Bronchial epithelial cell (primary cell): ENCODE measurements at places on chromosomes 3 and 15. TPM values are rescaled to one million over a fixed set of nuclear protein-coding genes. Genes with fewer than 3 reads are reported as not detected.

- no peak for DNase-seq
Measured at GRCh38 chr15:47135267-47135666, 582.0 kb upstream of the SEMA6D start.

- no peak for DNase-seq
Measured at GRCh38 chr3:182739619-182740018, 53.7 kb upstream of the ATP11B start.

- no peak for DNase-seq
Measured at GRCh38 chr3:41985018-41985417, 23.1 kb upstream of the ULK4 start.

DNA sequence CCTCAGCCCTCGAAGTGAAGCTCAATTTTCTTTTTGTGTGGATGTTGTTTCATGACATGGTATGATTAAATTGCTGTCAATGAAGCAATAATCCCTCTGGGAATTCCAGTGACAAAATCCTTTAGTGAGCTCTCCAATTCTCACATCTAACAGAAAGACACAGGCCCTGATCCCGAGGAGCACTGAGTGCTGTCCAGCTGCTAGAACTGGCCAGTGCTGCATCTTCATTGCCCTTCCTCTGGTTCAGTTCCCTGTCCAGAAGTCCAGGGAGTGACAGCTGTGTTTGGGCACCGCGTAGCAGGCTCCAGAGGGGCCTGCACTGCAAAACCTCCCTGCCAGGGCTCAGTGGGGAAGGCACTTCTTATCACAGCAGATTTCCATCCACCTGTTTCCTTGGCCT is 516.8 kb upstream of the ATP11B start:
- DNase-seq = no peak

- DNase-seq = peak; percentile 6
Measured at GRCh38 chr3:194824100-194824499, 138.4 kb downstream of the FAM43A start.

The CRYGS gene
- total RNA-seq = 0.79 and 1.7 TPM in 2 replicates
